ENCODE measurements at places on chromosomes 2 and 18.

DNA sequence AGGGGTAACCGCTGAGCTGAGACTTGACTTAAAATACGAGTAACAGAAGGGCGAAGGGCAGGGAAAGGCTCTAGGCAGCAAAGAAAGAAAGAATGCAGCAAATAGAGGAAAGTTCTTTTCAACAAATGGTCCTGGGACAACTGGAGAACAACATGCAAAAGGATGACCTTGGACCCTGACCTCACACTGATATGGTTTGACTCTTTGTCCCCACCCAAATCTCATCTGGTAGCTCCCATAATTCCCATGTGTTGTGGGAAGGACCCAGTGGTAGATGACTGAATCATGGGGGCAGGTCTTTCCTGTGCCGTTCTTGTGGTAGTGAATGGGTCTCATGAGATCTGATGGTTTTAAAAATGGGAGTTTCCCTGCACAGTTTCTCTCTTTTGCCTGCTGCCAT lies 33.9 kb downstream of the ST3GAL5 start:
- no peak for DNase-seq

DNA sequence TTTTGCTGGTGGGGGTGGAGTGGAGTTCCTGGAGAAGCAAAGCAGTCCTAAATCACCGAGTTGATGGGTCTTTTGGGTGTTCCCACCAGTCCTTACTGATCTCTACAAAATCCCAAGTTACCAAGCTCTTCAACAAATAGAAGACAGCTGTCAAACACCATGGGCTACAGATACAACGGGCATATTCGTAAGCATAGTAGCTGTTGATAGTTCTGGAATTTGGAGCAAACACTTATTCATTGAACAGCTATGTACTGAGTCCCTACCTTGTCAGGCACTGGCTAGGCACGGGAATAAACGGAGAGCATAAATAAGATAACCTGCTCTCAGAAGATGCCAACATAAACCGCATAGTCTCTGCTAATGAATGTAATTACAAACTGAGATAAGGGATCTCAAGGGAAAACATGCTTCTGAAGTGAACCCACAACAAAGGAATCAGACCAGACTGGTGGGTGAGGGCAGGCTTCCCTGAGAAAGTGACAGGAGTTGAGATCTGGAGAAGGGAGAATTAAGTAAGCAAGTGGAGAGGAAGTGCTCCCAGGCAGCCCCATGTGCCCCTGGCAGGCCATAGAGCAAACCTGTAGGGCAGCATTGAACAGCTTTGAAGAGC lies 947 bp upstream of the ANKRD44 start:
- DNase-seq, result no peak

GRCh38 chr2:111918383-111918806 lies 20.0 kb downstream of the MERTK start:
- no peak for DNase-seq

DNA sequence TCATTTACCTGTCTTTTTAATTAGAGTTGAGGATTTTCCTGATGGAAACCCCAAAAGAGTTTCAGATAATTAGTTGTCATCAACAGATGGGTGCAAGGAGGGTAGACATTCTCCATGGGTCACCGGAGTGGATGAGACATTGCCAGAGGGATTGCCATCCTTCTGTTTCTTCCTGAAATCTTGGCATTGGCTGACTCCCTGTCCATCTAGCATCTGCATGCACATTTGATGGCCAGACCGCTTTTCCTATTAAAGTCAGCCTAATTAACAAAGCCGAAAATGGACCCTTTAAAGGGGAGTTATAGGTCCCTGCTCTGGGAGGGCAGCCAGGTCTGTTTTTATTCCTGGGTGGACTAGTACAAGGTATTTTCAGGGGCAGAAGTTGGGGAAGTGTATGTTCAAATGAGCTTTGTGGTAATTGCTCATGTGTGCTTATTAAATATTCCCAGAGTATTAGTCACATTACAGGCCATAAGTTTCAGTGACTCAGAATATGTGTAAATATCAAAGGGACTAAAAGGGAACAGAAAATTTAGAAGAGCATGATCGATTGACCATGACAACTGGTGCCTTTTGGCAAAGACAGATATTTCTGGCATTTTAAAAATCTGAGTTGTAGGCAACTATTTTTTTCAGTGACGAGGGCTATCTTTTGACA lies 209.8 kb downstream of the PHLPP1 start:
- DNase-seq, result no peak

DNA sequence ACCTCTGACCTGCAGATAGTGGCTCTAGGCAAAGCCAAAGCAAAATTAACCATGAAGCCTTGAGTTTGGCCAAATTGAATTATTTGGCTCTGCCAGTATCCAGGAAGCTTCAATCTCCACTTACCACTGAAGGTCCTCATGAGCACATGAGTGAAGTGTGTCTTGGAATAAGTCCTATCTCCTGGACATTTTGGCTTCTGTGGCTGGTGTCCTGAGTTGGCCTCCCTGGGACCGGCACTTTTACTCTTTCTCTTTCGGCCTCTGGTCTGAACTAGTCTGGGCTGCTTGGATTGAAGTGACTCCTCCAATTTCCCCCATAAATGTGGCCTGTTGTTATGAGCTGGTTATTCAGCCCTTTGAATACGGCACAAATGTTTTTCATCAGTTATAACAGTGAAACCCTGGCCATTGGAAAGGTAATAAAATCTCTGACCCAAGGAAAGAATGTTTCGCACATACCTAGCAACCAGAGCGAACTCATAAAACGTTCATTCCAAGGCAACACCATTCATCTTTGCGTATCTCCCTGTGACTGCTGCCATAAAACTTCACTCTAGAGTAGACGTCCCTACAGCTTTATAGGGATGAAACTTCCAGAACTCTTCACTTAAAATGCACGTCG lies 216.4 kb downstream of the LPIN1 start:
- no peak for DNase-seq

DNA sequence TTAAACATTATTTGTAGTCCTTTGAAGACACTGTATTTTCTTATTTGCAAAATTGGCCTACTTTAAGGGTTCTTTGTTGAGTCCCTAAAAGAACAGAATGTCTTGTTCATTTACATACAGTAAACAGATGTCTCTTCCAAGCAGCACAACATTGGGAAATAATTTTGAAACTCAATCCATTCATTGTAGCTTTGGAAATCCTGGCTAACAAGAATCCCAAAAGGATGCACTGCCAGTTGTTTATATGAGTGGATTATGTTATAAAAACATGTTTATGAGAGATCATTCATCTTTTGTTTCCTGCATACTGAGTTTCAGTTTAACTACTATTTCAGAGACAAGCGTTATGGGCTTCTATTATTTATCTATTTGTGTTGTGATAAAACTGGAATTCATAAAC lies 499.3 kb downstream of the PID1 start:
- DNase-seq, result no peak

DNA sequence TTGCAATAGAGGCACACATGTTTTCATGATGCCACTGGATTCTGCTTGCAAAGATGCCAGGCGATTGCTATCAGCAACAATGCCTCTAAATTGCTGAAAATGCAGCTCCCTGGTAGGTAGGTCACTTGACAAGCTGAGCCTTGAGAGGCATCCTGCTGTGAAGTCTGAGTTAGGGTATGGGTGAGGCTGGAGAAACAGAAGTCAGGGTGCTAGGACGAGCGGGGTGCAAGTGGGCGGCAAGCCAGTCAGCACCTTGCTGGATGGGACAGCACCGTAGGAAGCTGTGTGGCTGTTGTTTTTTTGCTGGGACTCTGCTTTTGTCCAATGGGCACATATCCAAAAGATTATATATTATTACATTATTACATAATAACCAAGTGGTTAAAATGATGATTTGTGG lies 10.5 kb upstream of the CLIP4 start:
- DNase-seq, result no peak

GRCh38 chr2:121570667-121571055 lies 40.0 kb downstream of the RNU4ATAC start:
- DNase-seq, result no peak

DNA sequence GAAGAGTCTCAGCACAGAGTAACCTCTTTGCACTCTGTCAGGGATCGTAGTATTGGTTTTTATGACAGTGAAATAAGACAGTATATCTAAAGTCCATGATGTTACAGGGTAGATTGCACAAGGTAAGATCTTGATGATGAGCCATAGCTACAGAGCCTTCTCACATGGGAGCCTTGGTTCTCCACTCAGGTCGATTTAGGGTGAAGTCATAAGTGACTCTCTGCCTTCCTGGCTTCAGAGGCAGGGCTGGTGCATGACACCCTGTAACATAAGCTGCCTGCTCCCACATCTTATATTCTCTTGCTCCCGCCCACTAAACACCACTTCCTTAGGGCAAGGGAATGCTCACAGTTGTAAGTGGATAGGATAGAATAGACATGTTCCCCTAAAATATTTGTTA lies 13.3 kb downstream of the DAPL1 start:
- no peak for DNase-seq

- DNase-seq, result no peak
Measured at GRCh38 chr2:152475982-152476381, 141.0 kb downstream of the FMNL2 start.

GRCh38 chr18:7754725-7755181 lies 187.6 kb downstream of the PTPRM start:
- DNase-seq, result no peak

GRCh38 chr2:198242093-198242492 lies 437.7 kb downstream of the PLCL1 start:
- DNase-seq, result no peak

DNA sequence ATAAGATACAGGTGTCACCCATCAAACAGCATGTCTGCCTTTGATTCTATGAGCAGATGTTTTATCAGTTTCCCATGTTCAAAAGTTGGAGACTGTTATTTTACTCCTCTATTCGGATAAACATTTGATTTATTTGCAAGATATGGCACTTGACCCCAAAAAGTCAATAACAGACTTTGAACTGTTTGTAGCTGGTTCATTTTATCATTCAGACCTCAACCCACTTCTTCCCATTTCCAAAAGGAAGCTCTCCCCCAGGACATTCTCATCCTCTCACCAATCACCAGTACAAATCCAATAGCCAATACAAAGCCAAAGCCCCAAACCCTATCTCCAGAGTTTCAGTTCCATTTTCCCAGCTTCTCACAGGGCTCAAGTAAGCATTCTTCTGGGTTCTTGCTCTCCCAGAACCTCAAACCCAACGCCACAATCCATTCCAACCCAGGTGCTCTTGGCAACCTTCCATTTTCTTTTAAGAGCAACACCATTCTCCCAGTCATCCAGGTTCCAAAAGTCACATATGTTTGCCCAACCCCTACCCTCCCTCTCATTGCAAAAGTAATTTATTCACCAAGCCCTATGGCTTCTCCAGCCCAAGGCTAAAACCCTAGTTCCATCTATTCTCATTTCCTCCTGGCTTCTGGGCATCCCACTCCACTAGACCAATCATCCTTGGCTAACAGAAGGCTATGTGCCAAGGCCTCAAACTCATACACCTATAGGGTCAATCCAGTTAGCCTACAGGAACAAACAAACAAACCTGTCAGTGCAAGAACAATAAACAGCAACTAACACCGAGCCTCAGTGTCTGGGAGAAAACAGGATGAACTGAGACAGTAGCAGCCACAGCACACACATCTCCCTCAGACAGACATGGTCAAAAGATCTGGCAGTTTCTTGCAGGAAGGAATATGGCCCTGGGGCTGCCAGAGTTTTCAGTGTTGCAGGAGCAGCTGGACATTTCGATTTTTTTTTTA lies 9.2 kb downstream of the ACVR1 start:
- no peak for DNase-seq

DNA sequence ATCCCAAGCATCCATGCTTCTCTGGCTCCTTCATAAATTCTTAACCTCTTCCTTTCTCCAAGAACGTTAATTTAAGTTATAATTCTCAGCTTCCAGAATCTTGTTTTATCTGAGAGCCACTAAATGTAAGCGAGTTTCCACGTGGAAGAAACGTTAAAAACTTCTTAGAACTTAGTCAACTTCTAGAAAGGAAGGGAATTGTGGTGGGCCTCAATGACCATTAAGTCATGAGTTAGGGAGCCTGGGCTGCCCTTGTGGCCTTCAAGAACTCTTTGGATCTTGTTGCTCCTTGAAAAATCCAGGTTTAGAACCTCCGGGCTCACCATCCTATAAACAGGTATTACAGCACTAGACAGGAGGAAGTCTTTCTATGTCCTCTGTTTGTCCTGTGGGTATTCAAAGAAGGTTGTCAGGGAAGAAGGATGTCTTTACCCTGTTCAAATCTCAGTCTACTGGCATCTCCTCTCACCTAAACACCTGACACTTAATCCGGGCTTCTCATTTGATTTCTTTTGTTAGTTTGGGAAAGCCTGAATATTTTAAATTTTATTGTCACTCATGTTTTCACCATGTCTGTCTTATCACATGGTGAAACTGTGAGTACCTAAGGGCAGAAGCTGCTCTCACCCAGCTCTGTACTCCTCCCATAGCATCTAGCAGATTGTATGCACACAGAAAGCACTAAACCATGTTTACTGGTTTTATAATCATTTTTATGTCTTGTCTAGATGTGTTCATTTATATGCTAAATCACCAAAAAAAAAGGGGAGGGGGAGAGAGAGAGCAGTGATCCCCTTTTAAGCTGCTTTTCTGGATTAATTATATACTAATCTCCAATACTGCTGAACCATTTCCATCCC lies 6.3 kb downstream of the RND3 start:
- no peak for DNase-seq

DNA sequence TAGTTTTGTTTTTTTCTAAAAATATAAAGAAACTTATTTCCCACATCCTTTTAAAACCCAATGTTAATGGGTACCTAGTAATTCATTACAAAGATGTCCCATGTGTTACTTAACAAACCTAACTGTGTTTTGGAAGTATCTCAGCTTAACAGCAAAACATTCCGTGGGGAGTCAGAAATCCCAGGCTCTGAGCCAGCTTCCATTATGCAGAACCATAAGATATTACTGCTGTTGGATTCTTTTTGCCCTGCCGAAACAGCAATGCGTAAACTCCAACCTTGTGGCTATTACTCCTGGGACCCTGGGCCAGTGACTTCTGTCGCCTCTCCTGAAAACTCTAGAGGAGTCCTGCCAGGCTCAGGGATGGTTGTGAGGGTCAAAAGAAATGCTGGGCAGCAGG lies 174.1 kb downstream of the UXS1 start:
- no peak for DNase-seq

- DNase-seq, result no peak
Measured at GRCh38 chr2:7015007-7015950, 98.1 kb downstream of the RNF144A start.

DNA sequence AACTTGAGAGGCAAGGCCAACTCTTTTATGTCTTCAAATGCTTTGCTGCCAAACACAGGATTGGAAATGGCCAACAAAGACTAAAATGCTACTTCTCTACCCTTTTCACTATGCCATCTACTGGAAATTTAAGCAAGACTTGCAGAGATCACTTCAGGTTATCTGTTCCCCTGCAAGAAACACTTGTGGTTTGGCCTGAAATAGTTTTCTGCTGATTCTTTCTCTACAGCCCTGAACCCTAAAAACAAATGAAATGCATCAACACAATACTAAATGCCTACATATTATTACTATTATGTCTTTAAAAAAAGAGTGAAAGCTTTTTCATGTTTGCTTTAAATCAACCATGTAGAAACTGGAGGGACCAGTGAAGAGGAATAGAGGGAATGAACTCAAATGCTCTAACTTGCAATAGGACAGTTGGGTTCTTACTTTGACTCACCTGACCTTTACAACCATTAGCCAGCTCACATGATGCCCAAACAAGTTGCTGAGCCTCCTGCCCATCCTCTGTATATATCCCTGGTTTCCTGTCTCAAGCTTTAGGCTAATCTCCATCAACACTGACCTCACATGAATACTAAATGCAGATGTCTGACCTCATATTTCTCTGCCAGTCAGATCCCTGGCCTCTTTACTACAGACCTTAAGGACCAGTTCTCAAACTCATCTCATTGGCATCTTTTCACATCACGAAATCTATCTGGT lies 17.5 kb upstream of the ADAM17 start:
- no peak for DNase-seq

Measured in activated T-cell treated with anti-CD3 and anti-CD28 coated beads for 4 hours (primary cell).